Activated gamma-delta T cell treated with anti-CD3 and anti-CD28 coated beads, Interleukin-2, amount 50 U/mL, for 16 hours (primary cell): ENCODE measurements at places on chromosomes 1 and 21.

- no peak for DNase-seq
Observed at GRCh38 chr1:182211386-182211785, 149.9 kb upstream of the ZNF648 start.

DNA sequence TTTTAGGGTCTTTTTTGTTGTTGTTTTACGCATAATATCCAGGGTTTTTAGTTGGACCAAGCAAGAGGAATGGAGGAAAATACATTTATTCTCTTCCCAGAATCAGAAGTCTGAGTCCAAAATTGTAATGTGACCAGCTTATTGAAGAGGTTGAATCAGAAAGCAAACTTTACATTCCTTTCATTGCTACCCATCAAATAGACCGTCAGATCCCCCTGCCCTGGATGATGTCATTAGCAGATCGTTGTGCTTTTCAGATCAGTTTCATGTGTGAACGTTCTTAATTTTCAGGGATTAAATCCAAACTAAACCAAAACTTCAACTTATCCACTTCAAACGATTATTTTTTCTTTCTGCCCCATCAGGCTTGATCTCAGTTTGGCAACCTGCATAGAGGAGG lies 85.7 kb upstream of the NGF start:
- no peak for DNase-seq

- no peak for DNase-seq
Observed at GRCh38 chr1:186409091-186409490, 33.5 kb downstream of the ODR4 start.

DNA sequence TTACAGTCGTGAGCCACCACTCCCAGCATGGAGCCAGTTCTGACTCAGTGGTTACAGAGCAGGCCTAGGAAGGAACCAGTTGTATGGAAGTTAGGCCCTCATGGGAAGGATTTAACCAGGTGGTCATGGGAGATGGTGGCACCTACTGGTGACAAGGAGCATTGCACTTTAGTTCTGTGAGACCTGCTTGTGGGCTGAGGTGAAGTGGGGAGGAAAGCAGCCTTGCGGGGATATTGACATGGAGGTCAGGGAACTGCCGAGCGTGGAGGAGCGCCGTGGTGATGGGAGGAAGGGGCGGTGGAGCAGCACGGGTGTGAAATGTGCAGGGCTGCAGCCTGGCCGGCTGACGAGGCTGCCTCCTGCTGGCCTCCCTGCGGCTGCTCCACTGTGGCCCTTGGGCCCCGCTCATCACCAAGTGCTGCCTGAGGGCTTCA lies 100.4 kb downstream of the GALNT2 start:
- peak; percentile 4 for DNase-seq

- no peak for DNase-seq
Observed at GRCh38 chr1:180631194-180631765, 542 bp upstream of the XPR1 start.

GRCh38 chr1:239997160-239997514 lies 94.5 kb upstream of the FMN2 start:
- no peak for DNase-seq
